ENCODE measurements at places on chromosomes 1 and 21. TPM values are rescaled to one million over a fixed set of nuclear protein-coding genes. Genes with fewer than 3 reads are reported as not detected.

The RTCA gene
- polyA plus RNA-seq: 25.2 TPM

DNA sequence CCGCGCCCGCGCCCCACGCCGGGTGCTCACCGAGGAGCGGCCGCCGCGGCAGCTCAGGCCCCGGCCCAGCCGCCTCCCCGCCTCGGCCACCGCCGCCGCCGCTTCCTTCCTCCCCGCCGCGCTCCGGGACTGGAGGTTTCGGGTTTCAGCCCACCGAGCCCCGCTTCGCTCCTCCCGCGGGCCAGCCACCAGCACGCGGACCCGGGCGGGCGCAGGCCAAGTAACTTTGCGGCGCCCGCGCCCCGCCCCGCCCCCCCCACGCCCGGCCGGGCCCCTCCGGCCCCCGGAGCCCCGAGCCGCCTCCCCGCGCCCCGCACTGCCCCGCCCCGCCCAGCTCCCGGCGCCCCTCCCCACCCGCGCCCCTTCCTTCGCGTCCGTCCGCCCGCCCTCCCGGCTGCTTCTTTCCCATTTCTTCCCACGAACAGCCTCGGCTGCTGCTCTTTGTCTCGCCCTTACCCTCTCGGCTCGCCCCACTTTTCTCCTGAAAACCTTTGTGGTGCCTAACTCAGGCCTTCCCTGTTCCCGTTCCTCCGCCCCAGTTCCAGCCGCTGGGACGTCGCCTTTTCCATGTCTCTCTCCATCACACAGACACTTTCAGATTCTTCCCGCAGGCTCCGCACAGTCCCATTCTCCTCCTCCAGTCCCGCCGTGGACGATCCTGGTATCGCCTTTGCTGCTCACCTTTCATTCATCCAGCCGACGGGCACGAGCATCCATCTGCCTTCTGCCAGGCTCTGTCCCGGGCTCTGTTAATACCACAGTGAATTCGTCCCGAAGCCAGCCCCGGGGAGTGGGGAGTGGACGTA lies at the start of gene GPR161:
TSS of gene GPR161 (minus strand) at position 222 of the 806 bp plus-strand sequence. CDS start 32,080 bp downstream, outside the sequence.
- no peak for DNase-seq

The PBX1 gene
- 0.05 TPM for polyA plus RNA-seq

DNA sequence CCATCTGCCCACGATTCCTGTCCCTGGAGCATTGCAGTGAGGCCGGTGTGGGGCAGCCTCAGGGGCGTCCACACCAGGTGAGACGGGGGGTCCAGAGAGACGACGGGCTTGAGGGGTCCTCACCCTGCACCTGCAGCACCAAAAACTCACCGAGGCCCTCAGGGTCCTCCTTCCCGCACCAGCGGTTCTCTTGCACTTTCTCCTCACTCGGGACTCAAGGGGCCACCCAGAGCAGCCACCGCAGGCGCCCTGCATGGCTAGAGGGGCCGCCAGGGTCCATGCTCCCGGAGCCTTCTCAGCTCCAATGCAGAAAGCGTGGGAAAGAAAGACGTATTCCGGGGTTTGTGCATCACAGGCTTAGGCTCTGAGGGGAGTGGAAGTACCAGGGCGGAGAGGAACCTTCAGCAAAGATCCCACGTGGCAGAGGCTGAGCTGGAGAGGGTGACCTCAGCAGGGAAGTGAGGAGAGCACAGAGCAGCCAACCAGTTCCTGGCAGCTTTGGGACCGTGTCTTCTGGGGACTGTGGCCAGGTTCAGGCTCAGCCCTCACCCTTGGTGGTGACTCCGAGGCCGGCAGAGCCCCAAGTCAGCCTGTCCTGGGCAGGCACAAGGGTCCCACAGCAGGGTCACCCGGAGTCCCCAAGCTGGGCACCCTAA lies 19.5 kb upstream of the COL6A2 start:
- no peak for DNase-seq

The ATP5PB gene
- polyA plus RNA-seq: 455 TPM

DNA sequence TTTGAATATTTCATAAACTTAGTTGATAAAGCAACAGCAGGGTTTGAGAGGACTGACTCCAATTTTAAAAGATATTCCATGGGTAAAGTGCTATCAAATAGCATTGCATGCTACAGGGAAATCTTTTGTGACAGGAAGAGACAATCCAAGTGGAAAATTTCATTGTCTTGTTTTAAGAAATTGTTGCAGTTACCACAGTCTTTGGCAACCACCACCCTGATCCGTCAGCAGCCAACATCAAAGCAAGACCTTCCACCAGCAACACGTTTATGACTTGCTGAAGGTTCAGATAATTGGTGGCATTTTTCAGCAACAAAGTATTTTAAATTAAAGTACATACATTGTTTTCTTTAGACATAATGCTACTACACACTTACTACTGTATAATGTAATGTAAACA lies 47.8 kb downstream of the ADGRL4 start:
- DNase-seq: no peak

The PEF1 gene
- polyA plus RNA-seq: 98.9 TPM

The G0S2 gene
- polyA plus RNA-seq: not detected

GRCh38 chr1:156543066-156543465 lies 29.3 kb downstream of the IQGAP3 start:
- DNase-seq: no peak
